Nasal cavity respiratory epithelium epithelial cell of viscerocranial mucosa (primary cell): ENCODE measurements at places on chromosomes 6 and 20. TPM values are rescaled to one million over a fixed set of nuclear protein-coding genes. Genes with fewer than 3 reads are reported as not detected.

Gene ARFGEF3
- total RNA-seq = 8.9 and 17.8 TPM in 2 replicates

Gene CST5
- total RNA-seq = not detected in 2 replicates

Gene SLC35D3
- total RNA-seq = not detected in 2 replicates

Gene GMPR
- total RNA-seq = under 0.01 and 0.43 TPM in 2 replicates

Gene FAM210B
- total RNA-seq = 14.0 and 45.0 TPM in 2 replicates

Gene PLTP
- total RNA-seq = 31.8 and 117 TPM in 2 replicates

Gene DSP
- 657 and 1,323 TPM in 2 replicates for total RNA-seq

Gene CLPSL2
- not detected in 2 replicates for total RNA-seq

Gene NFATC2
- total RNA-seq = under 0.01 TPM in 1 of 2 replicates, not detected in the other

Gene LY6G6D
- not detected in 2 replicates for total RNA-seq

Gene BPI
- not detected in 2 replicates for total RNA-seq
